Stimulated activated CD4-positive, alpha-beta T cell treated with anti-CD3 and anti-CD28 coated beads, Interleukin-4, amount 100 ng/mL, for 1 hour (primary cell): ENCODE measurements at places on chromosomes 12 and 14.

DNA sequence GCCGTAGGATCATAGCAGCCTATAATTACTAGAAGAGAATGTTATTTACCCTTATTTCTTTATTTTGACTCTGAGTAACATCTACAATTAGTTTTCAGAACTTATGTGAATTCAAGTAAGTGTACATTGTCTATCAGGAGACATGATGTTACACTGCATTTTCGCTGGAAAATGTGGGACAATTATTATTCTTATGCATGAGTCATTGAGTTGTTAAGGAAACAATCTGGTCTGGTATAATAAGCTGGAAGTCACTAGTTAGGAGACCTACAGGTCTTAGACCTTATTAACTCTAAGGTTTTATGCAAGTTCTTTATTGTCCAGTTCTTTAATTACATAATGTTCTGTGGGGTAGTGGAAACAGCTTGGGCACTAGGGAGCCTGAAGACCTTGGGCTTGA, 5.8 kb downstream of the KTN1 start:
- no peak for DNase-seq

DNA sequence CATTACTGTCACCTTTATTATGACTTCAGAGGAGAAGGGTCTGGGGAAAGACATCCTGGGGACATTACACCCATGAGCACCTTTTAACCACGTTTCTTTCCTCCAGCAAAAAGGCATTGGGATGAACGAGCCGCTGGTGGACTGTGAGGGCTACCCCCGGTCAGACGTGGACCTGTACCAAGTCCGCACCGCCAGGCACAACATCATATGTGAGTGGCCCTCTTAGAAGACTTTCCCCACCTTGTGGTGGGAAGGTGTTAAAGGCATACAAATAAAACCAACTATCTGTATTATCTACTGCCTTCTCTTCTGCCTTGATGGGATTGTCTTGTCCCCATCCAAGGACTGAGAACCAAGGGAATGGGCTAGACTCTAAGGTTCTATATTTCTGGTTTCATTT, 6.0 kb downstream of the PSMD9 start:
- no peak for DNase-seq

- peak; percentile 33 for DNase-seq
These were observed 134.7 kb upstream of the SCAF11 start for GRCh38 chr12:46124848-46125619.

- DNase-seq, result peak; percentile 27
These were observed 9.7 kb downstream of the MPHOSPH9 start for GRCh38 chr12:123223241-123223668.
